ENCODE measurements at places on chromosomes 3 and 15. TPM values are rescaled to one million over a fixed set of nuclear protein-coding genes. Genes with fewer than 3 reads are reported as not detected.

The SOX14 gene
- total RNA-seq: not detected

The PDZRN3 gene
- 10.1 TPM for total RNA-seq

GRCh38 chr15:83012076-83012426 lies 612 bp upstream of the C15orf40 start:
- H3K4me1 ChIP-seq: peaks cover 35% of the 10 kb centered on the region
- DNase-seq: no peak
- peak overlapping the region; percentile 95 for H3K4me3 ChIP-seq
- no peaks in the 10 kb centered on the region for H3K27me3 ChIP-seq

- H3K36me3 ChIP-seq: no peaks in the 10 kb centered on the region
- peak overlapping the region; percentile 50 for H3K4me3 ChIP-seq
- H3K4me1 ChIP-seq: peaks cover 33% of the 10 kb centered on the region
- DNase-seq: no peak
- H3K27ac ChIP-seq: no peak overlapping the region
These were observed 517.9 kb downstream of the MECOM start for GRCh38 chr3:169145540-169146178.

DNA sequence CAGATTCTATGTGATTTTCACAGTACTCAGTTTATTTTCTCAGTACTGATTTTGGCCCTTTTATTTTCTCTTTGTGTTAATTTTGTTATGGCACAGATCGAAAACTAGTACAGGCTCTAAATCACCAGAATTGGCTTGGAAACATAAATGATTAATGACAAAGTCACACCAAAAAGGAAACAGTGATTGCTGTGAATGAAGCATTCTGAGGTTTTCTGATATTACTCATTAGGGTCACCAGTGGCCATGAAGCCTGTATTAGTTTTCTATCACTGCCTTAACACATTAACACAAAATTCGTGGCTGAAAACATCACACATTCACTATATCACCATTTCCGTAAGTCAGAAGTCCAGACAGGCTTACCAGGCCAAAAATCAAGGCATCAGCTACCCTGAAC lies 343.0 kb upstream of the THRB start:
- DNase-seq: no peak
- no peaks in the 10 kb centered on the region for H3K27me3 ChIP-seq
- H3K4me1 ChIP-seq: no peaks in the 10 kb centered on the region
- H3K27ac ChIP-seq: no peak overlapping the region
- H3K4me3 ChIP-seq: no peak overlapping the region

DNA sequence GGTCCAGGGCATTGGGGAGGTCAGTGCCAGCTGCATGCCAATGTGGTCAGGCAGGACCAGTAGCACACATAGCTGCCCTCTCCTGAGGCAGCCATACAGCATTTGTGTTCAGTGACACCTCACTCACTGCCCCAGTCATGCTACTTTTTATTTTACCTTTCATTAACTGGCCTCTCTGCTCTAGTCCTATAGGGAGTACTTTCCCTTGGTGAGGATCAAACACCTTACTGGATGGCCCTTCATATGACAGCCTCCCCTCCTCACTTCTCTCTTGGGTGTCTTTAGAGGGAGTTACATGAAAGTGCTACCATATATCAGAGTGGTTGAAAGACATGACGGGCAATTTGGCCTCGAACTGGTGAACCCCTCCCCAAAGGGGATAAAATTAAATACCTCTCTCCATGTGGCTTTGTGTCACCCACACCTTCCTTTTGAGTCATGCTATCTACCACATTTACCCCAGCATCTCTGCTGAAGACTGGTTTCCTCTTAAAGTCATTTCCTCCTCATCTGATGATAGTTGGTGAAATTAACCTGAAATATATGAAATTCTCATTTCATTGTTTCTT lies 17.6 kb downstream of the RLBP1 start:
- H3K4me3 ChIP-seq: no peak overlapping the region
- H3K27me3 ChIP-seq: no peaks in the 10 kb centered on the region
- H3K36me3 ChIP-seq: no peaks in the 10 kb centered on the region
- H3K4me1 ChIP-seq: peaks cover 4% of the 10 kb centered on the region

All from suprapubic skin (tissue), 4 donors.